Neural crest cell (in vitro differentiated cells): ENCODE measurements at places on chromosomes 6 and 20.

DNA sequence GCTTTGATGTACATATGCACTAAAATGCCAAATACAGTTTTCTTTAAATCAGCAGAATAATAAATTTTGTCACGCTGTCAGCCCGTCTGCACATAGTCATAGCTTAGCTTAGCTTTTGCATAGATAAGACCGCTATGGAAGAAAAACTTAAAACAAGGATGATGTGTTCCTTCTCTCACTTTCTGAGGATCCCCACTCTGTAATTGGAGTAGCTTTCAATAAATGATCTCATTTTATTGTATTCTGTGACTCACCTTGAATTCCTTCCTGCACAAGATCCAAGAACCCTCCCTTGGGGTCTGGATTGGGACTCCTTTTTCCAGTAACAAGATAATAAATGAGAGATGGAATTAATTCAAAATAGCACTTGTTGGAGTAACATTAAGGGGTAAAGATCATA lies 186.2 kb downstream of the CDH26 start:
- DNase-seq: no peak

- no peak for DNase-seq
Measured at GRCh38 chr20:51609251-51609650, 66.7 kb upstream of the NFATC2 start.

DNA sequence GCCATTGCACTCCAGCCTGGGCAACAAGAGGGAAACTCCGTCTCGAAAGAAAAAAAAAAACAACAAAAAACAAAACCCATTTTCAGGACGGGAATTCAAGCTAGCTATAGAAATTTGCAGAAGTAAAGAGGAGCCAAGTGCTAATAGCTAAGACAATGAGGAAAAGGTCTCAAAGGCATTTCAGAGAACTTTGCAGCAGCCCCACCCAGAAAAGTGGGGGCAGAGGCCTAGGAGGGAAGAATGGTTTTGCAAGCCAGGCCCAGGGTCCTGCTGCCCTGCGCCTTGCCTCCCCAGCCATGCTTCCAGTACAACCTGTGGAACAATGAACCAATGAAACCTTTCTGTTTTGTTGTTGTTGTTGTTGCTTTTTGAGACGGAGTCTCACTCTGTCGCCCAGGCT lies 38.3 kb upstream of the SAMHD1 start:
- DNase-seq: no peak

DNA sequence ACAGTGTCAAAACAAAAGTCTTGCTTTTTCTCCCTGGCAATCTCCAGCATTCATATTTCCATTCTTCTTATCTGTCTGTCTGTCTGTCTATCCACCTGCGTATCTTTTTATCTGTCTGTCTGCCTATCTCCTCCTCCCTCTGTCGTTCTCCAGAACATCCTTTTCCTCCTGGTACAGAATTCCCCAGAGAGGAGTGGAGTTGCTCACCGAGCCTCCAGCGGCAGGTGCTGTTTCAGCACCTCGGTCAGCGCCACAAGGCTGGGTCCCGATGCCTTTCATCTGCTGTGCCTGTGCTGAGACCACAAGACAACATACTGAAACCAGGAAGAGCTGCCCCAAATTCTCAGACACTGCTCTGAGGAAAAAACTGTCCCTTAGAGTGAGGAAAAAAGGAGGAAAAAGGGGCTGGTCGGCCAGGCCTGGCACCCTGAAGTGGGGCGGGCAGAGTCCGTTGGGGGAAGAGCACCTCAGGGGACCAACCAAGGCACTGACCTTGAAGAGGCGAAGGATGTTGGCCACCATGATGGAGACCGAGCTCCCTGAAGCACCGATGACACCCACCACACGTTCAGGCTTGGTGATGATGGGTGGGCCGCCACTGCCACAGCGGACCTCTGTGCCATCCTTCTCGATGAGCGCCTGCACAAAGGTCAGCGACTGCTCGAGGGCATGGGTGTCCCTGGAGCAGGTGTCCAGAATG lies 13.3 kb downstream of the GRM4 start:
- DNase-seq: peak; percentile 73

DNA sequence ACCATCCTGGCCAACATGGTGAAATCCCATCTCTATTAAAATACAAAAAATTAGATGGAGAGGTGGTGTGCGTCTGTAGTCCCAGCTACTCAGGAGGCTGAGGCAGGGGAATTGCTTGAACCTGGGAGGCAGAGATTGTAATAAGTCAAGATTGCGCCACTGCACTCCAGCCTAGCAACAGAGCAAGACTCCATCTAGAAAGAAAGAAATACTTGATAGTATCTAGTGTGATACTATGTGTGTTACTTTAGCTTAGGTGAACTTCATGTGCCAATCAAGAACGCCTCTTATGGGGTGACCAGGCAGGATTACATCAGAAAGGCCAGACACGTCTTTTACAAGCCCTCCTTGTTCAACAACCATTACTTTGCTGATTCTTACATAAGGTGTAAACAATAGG lies 107.1 kb downstream of the TMEM170B start:
- no peak for DNase-seq

GRCh38 chr6:83862776-83863471 lies 3.4 kb downstream of the CYB5R4 start:
- DNase-seq: no peak

- no peak for DNase-seq
Measured at GRCh38 chr6:133971861-133972260, 18.8 kb downstream of the TBPL1 start.
